Lung (tissue), 17 donors: ENCODE measurements at places on chromosomes 5 and 9.

DNA sequence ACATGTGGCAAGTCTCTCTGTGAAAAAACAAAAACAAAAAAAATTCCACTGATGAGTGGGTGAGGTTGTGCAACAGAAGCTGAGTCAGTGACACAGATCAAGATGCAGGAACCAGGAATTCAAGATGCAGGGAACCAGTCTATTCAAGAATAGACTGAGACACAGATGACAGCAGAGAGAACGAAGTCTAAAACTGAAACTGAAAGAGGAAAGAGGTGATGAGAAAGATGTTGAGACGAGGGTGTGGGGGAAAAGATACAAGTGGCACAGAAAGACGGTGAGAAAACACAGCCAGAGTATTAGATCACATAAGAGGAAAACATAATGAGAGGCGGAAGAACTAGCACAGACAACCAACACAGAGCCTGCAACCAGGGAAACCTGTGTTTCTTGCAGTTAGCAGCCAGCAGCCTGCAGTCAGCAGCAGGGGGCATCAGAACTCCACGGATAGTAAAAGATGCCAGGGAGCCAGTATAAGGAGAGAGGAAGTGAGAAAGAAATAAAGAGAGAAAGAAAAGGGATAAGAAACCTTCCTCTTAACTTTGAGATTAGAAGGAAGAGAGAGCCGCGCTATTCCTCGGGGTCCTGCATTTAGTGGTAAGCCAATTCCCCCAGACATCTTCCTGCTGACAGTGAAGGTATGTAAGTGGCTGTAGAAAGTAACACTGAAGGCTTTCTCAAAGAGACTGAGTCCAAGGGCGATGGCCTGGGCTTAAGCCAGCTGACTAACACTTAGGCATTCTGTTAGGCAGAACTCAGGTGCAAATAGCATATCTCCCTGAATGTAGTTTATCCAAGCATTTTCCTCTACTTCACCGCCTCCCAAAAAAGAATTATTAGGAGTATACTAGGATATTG, 79.0 kb downstream of the TLR4 start:
- peak; percentile 71 for DNase-seq

GRCh38 chr5:34005211-34005610, 2.6 kb downstream of the AMACR start:
- DNase-seq: no peak

GRCh38 chr9:18778846-18779245, 254.2 kb downstream of the SAXO1 start:
- no peak for DNase-seq

DNA sequence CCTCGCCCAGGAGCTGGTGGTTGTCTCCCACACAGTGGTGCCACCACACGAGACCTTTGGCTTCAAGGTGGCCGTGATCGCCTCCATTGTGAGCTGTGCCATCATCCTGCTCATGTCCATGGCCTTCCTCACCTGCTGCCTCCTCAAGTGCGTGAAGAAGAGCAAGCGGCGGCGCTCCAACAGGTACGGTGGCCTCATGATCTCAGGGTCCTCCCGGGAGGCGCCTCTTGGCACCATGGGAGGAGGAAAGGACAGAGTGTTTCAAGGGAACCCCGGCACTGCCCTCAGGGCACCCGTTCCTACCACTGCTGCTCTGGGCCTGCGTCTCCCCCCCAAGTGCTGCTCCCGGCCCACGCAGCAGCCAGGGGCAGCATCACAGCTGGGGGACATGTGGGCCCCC, 18.2 kb upstream of the CARD19 start:
- no peak for DNase-seq

DNA sequence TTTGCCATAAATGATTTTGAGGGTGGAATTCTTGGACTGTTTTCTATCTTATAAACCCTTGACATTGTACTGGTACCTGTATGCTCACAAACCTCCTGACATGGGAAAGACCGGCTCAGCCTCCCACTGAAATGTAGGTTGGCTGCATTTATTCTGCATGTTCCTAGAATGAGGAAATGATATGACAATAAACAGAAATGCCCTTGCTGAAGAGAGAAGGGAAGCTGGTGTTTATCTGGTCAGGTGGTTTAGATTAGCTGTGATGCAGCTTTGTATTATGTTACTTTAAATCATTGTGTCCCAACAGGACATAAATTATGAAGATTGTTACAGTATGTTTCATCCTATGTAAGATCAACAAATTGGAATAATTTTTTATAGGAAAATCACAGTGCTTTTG, 23.1 kb upstream of the CATSPER3 start:
- no peak for DNase-seq

DNA sequence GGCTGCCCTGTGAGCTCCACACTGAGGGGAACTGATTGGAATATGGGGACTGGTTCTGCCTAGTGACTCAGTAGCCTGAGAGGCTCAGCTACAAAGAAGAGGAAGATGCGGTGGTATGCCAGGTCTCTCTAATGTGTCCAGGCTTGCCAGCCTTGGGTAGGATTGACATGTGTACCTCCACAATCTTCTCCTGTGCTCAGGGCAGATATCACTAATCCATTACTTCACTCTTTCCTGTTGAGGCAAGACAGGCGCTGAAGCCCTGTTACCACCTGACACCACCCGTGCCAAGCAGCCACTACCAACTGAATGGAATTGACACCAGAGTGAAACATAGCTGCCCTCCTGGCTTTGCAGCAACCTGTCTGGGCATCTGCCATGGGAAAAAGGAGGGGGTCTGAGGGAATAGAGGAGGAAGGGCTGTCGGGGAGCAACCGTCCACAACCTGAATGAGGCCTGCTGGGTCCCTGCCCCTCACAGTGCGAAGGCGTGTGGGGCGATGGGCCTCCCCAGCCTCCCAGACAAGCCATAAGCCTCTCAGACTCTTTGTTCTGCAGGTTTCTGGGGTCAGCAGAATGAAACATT, 114.7 kb upstream of the CXCL14 start:
- no peak for DNase-seq

GRCh38 chr9:38278457-38278856, 114.0 kb upstream of the ALDH1B1 start:
- DNase-seq: no peak

DNA sequence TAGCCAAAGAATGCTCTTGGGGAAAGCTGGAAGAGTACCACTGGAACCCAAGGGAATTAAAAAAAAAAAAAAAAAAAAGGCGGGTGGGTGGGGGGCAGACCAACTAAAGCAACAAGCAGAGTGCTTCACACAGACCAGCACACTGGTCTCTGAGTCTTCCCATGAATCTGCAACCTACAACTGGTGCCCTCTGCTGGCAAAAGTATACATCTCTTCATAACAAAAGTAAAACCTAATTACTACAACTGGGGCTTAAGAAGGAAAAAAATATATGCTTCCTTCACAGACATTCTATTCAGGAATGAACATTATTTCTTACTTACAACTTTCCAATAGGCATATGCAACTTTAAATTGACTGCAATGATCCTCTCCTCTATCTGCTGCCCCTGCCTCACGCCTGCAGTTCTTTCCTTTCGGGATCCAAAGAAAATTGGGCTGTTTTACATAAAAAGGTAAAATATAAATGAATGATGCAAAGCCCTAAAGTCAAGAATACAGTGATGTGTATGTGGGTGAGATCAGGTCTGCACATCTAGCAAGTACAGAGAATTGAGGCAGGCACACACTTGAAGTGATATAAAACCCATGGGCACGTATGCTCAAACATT, 7.2 kb upstream of the KLHL3 start:
- peak; percentile 90 for DNase-seq

GRCh38 chr9:88983865-88984542, 7.3 kb upstream of the S1PR3 start:
- no peak for DNase-seq

DNA sequence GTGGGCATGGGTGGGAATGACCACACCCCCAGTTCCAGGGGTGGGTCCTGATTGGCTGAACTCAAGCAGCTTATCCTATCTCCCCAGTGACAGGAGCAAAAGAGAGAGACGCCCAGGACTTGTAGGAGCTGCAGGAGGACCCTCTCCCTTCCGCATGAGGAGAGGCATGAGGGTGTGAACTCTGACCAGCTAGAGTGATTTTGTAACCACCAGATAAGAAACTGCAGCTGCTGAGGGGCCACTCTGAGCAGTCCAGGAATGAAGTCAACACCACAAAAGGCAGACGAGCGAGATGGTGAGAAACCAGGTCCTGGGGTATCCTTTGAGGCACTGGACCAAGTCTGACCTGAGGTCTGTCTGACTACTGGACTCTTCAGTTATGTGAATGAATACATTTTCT, 521.9 kb downstream of the BNC2 start:
- no peak for DNase-seq

GRCh38 chr5:173953528-173954090, 35.4 kb upstream of the C5orf47 start:
- no peak for DNase-seq

GRCh38 chr9:27628311-27628710, 55.0 kb upstream of the C9orf72 start:
- DNase-seq: no peak

DNA sequence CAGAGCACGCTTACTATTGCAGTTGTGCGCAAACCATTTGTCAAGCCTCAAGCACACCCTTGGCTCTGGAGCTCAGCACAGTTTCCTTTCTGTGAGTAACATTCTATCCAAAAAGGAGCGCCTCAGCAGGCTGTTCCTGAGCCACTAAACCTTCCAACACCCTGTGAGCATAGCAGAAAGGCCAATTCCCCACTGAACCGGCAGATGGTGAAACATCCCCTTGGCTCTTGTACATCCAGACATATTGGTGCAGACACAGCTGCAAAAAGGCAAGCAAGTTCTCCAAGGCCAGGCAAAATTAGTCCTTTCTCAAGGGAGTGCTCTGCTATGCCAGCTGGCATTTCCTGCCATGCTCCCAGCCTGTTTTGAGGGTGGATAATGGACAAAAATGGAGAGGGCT, 44.1 kb upstream of the CEMIP2 start:
- DNase-seq: no peak

GRCh38 chr5:144844086-144844485, 673.4 kb downstream of the KCTD16 start:
- DNase-seq: no peak

DNA sequence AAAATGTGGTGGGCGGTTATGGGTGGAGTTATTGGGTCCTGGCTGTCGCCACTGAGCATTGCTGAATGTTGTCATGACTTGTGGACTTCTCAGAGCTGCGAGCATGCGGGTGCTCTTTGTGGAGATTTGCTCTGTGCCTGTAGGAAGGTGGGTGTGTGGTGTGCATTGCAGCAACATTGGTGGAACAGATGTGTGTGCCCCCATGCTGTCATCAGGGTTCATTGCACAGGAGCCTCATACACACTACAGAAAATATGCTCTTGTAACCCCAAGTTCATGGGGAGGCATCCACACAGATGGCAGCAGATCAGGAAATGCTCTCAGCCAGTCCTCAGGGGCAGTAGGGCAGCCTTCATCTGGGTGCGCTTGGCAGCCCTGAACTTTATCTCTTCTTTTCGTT, 55.9 kb upstream of the PHF2 start:
- DNase-seq: no peak

DNA sequence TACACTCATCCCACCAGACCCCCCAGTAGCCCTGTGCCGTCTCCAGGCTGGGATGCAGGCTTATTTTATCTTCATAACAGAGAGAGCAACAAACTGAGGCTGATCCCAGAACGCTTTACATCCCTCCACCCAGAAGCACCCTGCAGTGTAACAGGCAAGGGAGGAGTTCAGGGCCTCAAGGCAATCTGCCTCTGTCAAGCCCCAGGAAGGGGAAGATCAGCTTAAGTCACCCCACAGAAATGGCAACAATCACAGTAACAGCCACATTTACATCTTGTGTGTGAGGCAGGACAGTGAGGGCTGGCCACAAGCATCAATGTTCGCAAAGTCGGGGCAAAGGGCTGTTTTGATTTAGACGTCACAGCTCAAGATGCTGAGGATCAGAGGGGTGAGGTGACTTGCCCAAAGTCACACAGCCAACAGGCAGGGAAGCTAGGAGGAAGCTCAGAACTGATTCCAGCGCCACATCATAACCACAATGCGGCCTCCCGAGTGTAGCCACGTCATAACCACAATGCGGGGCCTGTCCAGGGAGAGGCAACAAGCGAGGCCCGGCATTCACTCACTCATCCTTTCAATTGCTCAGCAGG, 14.4 kb downstream of the STK10 start:
- DNase-seq: no peak

- peak; percentile 16 for DNase-seq
Measured at GRCh38 chr9:133754187-133754586, 16.0 kb upstream of the SARDH start.

DNA sequence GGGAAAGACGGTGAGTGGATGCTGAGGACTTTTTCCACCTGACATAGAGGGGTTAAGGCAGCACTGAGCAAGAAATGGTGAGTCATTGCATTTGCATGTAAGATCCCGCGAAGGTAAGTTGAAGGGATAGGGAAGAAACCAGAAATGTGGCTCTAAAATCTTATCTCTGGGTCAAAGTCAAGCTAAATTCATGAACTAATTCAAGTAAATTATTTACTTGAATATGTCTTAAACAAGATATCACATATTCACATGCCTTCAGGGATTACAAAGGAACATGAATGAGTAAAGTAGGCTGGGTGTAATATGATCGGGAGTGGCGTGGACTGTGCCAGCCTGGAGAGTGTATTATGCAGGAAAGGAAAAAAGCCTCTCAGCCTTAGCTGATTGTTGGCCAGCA, 74.4 kb upstream of the EQTN start:
- no peak for DNase-seq

GRCh38 chr5:35319333-35320002, 89.2 kb upstream of the PRLR start:
- peak; percentile 46 for DNase-seq

- peak; percentile 41 for DNase-seq
Measured at GRCh38 chr9:8679371-8679822, 879.8 kb upstream of the DMAC1 start.

- DNase-seq: no peak
Measured at GRCh38 chr5:175772747-175773533, 98.4 kb upstream of the CPLX2 start.

- DNase-seq: no peak
Measured at GRCh38 chr9:77462066-77462465, 186.1 kb downstream of the GNA14 start.

DNA sequence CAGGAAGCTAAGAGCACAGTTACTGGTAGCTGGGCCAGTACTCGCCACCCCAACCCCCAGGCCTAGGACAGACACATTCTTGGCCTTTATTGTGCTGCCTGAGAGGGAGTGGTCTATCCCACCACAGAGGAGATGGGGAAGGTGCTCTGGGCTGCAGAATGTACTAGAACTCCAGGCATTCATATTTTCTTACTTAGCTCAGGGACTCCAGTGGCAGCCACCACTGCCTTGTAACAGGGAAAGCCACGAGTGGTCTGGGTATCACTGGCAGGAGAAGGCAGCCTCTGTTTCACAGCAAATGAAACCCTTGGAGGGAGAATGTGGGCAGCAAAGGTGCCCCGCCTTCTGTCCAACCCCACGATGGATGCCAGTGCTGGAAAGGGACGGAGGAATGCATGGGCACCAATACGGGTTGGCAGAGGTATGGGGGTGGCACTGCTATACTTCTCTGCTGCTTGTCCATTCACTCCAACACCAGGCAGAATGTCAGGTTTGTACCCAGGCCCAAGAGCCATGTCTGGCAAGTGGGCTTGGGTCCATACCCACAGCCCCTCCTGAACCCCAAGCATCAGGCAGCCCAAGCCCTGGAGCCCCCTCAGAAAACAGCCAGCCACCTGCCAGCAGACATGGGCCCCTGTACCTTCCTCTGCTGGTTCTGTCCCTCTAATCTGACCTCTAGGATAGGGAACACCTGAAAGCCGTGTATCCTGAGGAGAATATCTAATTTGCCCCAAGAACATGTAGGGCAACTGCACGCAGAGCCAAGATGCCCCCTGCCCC, 4.6 kb downstream of the SEPTIN8 start:
- no peak for DNase-seq
